ENCODE measurements at places on chromosomes 5 and 9.

DNA sequence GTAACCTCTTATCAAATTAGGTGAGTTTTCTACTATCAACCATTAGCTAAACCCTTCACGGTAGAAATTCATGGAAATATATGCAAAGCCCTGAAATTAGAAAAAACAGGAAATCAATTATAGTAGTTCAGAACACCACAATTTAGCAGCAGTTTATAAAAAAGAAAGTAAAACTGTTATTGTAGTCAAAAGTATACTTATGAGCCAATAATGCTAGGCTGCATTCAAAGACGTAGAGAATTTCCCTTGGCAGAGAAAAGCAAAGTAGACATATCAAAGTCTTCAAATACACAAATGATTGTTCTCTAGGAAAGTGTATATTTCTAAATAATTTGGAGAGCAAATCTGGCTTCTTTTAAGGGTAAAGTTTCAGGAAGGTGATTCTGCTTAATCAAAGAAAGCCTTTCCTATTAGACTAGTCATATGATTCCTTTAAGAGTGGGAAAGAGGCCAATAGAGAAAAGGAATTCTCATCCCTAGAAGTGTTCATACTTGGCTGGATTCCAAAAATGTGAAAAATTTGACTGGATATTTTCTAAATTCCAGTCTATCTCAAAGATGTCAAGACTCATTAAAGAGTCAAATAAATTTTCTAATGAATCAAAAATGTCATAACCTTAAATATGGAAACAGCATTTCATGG, 185.5 kb downstream of the SMC2 start:
- no peak for DNase-seq

GRCh38 chr9:4661611-4662010, 483 bp upstream of the PLPP6 start:
- no peak for DNase-seq

GRCh38 chr9:18261181-18261580, 212.8 kb upstream of the ADAMTSL1 start:
- DNase-seq: no peak

DNA sequence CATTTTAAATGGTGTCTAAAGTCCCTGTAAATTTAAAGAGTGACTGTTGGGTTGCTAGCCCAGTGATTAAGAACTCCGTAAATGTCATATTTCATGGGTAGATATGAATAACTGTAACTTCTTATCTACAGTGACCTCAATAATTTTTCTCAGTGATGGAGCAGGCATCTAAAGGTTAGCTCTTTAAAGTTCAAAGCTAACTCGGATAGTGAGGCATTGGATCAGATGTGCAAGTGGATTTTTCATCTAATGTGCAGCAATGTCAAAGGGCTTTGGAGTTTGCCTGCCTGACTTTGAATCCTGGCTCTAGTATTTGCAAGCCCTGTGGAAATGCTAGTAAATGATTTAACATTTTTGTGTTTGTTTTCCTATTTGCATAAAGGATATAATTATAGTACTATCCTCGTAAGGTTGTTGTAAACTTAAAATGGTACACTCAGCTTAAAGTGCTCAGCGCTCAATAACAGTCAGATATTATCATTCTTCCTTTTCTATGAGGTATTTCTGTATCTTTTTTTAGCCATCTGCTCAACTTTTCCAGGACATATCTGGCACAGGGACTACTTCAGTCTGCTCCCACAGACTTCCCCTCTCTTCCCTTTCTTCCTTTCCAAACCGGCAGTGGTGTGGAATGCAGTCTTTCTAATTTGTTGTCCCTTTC, 163.7 kb upstream of the ELL2 start:
- DNase-seq: no peak

DNA sequence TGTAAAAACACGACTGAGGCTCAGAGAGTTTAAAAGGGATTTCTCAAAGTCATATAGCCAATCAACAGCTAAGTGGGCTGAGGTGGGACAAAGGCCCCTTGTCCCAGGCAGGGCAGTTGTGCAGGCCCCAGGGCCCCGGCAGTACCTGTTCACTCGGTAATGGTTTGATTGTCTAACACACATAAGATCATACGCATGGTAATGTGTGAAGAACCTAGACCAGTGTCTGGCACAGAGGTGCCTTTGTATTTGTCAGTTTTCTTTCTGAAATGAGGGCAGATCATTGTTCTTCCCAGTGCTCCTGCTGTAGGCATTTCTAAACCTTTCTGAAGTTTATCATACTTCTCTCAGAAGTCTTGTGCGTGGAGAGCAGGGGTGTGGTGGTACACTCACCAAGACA, 66.8 kb downstream of the IPPK start:
- DNase-seq: no peak

GRCh38 chr9:20753761-20754160, 69.7 kb downstream of the FOCAD start:
- no peak for DNase-seq

DNA sequence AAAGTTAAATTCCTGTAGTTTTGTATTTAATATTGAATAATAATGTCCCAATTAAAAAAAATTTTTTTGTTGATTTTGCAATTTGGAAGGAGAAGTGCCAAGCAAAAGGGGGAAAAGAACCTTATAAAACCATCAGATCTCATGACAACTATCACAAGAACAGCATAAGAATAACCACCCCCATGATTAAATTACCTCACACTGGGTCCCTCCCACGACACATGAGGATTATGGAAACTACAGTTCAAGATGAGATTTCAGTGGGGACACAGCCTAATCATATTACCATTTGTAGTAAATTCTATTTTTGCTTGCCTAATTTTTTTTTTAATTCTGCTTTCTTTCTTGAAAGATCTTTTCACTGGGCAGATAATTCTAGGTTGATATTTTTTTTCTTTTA, 33.4 kb upstream of the FCHO2 start:
- DNase-seq: no peak

DNA sequence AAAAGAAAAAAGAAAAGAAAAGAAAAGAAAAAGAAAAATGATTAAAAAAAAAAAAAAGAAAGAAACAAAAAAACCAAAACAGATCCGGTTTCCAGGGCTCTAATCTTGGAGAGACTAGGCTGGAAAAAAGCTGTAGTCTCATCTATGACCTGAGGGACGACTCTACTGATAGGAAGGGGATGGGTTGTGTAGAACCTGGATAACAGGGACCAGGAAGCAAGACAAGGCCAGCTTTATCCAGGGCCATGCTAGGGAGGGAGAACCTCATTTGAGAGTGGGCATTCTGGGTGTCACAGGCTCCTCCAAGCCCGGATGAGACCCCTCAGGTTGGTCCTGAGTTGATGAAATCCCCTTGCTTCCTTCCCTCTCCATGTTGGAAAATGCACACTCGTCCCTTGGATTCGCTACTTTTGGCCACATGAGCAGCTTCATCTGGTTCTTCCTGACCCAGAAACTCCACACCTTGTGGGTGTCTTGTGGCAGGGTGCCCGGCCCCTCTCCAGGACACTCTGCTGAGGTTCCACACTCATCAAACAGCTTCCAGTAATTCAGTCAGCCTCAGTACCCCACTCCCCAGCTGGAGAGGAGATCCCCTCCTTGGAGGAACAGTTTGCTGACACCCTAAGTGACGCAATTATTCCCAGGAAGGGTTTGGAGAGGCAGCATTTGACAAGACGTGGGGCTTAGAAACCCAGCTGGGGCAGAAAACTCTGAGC, 71.1 kb upstream of the LHFPL2 start:
- no peak for DNase-seq

- DNase-seq: no peak
These were observed 103.9 kb downstream of the FRMD3 start for GRCh38 chr9:83434254-83434653.

DNA sequence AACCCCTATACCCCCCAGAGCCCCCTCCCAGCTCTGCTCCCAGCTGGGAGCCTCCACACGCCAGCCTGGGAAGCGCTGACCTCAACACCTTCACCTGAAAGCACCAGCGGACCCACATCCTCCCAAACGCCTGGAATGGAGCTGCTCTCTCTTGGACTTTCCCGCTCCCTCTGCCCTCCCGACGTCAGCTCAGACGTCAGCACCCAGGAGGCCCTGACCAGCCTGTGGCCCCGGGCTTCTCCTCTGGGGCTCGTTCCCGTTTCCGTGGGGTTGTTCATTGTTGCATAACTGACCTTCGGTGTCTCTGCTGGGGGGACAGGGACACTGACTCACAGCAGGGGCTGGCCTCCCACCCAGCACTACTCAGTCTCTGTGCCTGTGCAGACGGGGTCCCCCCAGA, 35.0 kb upstream of the SLC6A3 start:
- peak; percentile 82 for DNase-seq

DNA sequence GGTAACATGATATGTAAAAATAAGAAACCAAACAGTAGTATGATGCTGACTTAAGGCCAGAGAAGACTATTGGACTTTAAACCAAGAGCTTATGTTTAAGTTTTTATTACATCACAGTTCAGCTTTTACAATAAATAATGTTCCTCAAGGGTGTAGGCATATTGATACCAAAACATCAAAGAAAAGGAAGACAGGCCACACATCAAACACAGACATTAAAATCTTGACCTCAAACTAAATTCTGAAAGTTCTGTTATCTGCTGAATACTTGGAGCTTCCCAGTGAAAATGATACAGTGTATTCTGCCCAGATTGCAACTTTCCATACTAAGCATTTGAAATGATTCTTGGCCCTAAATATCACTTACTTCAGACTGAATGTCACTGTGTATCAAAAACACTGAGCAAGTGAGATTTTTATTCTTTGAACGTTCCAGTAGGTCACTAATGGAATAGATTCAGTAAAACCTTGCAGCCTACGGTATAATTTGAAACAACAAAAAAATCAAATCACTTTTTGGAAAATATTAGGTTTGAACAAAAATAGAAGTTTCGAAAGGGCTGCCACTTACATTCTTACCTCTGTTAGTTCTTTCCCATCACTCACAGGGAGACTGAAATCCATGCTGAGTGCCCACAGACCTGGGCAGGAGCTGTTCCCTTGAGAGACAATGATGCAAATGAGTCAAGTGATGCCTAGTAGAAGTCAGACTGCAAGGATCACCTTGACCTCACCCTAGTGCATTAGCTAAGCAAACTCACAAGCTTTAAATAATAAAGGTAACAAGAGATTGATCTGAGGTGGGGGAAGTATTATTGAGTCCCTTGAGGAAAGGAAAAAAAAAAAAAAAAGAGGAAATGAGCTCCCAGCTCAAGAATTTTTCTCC, 2.5 kb downstream of the LPAR1 start:
- no peak for DNase-seq

- DNase-seq: no peak
These were observed 38.3 kb downstream of the RASEF start for GRCh38 chr9:83024506-83025125.

DNA sequence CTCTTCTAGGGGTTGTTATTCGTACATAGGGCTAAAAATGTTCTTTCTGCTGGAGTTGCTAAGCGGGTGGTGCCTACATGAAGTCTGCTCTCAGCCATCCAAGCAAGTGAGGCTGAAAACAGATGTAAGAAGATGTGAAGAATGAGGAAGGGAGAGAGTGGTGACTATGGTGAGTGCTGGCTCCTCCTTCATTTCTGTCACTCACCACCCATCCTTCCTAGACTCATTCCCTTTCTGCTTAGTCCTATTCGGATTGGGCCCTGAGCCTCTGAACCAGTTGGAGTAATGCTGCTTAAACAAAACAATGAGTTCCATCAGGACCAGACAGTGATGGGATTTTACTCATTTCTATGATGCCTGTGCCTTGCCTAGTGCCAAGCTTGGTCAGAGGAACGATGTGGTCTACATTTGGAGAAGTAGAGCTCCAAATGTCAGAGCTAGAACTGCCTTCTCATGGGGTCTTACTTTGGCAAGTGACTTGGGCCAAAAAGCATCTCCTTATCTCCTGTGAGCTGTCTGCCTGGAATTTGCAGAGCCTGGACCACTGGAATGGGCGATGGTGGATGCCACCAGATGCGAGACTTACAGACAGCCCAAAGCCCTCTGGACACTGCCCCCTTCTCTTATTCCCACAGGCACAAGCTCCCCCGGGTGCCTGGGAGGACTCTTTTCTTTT, 192.9 kb downstream of the FBXL7 start:
- no peak for DNase-seq

GRCh38 chr5:74586856-74587255, 53.7 kb downstream of the ENC1 start:
- DNase-seq: no peak

DNA sequence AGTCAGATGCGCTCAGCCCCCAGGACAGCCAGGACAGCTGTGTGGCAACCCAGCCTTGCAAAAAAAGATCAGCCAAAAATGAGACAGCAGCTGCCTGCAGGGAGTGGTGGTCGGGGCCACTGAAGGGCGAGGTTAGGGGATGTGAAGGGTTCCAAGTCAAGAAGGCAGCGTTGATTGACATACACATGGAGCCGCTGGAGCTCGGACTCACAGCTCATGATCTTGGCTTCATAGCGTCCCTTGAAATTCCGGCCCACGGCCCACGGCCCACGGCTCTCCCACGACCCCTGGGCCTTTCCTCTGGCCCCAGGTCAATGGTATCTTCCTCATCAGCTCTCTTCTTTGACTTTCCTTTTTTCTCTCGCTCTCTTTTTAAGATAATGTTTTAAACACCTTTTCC, 390.0 kb upstream of the IRX4 start:
- no peak for DNase-seq

- DNase-seq: no peak
These were observed 2.7 kb downstream of the FYB1 start for GRCh38 chr5:39216631-39217030.

DNA sequence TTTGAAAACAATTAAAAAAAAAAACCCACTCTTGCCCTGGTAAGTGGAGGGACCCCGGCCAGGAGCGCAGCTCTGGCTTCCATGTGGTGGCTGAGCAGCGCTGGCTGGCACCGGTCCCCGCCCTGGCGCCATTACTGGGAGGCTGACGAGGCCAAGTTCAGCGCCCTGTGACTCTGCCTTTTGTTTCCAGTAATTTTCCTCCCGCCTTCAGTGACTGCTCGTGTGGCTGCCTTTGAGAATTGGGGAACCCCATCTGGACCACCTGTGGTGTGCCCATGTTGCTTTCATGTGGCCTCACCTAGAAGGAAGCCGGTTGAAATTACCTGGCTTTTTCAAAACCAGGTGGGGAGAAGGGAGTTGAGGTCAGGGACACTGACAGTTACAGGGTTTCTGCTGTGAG, 136.1 kb downstream of the GAPVD1 start:
- DNase-seq: no peak

DNA sequence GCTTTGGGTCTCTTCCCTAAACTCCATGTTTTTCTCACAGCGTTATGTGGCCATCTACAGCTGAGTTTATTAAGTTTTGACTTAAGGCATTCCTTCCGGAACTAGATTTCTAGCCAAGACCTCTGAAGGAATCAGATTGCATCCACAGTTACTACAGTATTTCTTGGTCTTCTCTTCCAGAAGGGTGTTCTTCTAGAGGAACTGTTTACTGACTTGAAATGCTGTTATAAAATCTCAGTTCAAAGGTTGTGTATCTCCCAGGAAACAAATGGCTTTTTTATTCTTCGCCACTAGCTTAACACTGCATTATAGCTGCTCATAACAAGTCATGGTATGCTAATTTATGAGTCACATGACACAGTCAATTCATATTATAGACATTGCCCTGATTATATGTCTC, 55.3 kb upstream of the RAD23B start:
- DNase-seq: no peak

- no peak for DNase-seq
These were observed 11.5 kb upstream of the C5orf58 start for GRCh38 chr5:170221327-170221741.
